ENCODE measurements at places on chromosomes 4 and X. TPM values are rescaled to one million over a fixed set of nuclear protein-coding genes. Genes with fewer than 3 reads are reported as not detected.

PQBP1 gene
- total RNA-seq: 81.6 TPM

POLN gene
- total RNA-seq: 1.4 TPM

CXCL11 gene
- total RNA-seq: not detected

DNA sequence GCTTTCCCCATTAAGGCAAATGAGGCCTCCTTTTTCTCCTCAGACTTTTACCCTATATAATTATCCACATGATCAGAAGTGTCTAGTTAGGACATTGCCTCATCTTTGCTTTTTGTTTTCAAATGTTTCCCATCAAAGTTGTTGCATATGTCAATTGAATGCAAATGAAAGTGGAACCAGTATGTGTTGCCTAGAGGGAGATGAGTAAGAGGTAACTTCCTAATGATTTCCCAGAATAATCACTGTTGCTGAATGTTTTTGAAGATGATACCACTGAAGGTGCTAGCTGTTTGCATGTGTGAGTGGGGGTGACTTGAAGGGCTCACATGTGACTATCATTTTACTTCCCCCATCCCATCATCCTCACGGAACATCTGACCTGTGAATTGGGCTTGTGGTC, 33.9 kb downstream of the PAK3 start:
- DNase-seq: no peak

- no peak for DNase-seq
Measured at GRCh38 chrX:145865082-145865481, 47.5 kb downstream of the SLITRK2 start.

DNA sequence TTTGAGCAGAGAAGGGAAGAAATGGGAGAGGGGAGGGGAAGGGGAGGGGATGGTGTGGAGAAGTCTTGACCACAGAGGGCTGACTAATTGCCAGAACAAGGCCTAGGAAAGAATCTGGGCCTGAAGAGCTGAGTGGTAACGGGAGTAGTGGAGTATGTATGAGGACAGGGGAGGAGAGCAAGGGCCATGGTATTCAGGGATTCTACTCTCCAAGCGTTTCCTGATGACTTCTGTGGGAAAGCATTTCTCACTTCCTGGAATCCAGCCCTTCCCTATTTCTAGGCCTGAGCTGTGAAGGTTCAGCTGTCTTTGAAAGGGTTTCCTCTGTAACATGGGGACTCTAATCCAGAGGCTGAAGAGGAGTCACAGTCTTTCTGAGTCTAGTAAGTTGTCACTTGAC, 19.7 kb upstream of the SOX3 start:
- no peak for DNase-seq

NKX3-2 gene
- not detected for total RNA-seq

NIPAL1 gene
- 0.73 TPM for total RNA-seq

DNA sequence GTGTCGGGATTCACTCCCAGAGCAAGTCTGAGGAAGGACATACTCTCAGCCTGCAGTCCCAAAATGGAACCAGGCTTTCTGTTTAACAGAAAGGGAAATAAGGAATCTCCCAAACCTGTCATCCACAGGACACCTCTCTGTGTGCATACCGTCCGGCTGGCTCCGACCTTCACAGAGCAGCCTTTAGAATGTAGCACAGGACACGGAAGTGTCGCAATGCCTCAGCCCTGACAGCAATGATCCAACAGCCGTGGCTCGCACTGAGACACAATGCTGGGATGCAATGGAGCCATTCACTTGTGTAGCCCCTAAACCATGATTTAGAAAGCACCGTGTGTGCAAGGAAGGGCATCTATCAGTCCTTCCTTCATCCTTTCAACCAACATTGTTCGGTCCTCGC, 15.5 kb upstream of the HELT start:
- no peak for DNase-seq

Measured in activated B cell treated with CpG ODN at 0.5 μM for 24 hours (primary cell).